ENCODE measurements at places on chromosomes 4 and X.
A peak's percentile ranks its signal among the peaks of the same experiment; 100 is the strongest.

GRCh38 chr4:38166768-38167167 is 206.6 kb downstream of the PTTG2 start:
- DNase-seq = no peak

DNA sequence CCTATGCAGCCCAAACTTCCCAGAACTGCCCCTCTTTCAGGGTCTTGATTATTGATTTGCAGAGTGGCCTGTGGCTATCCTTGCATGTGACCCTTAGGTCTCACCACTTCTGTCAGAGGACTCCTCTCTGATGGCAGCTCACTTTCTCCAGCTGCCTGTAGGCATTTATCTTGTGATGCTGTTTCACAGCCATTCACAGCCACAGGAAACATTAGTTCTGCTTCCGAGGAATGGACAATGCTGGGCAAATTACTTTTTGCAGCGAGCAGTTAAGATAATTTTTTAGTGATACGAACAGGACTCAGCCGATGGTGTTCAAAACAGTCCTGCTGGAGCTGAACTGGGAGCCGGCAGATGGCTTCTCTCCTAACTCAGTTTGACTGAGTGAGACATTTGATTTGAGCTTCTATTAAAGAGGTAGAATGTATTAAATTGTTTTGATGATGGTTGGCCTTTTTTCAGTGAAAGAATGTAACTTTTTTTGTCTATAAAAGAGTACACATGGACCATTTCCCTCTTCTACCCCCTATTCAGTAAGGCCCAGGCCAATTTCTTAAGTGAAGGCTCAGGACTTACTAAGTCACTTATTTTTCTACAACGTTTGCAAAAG is 58.4 kb upstream of the TMEM150C start:
- DNase-seq = no peak

DNA sequence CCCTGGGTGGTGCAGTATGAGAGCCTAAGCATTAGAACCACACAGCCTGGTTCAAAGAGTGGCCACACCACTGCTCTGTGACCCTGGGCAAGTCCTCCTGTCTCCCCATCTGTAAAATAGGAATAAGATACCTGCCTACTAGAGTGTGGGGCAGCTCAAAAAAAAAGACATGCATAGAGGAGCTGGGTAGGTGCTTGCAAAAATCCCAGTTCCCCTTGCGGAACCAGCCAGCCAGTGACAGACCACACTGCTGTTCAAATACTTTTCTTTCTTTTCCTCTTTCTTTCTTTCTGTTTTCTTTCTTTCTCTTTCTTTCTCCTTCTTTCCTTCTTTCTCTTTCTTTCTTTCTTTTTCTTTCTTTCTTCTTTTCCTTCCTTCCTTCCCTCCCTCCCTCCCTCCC is 63.0 kb upstream of the TRIM2 start:
- DNase-seq = no peak

DNA sequence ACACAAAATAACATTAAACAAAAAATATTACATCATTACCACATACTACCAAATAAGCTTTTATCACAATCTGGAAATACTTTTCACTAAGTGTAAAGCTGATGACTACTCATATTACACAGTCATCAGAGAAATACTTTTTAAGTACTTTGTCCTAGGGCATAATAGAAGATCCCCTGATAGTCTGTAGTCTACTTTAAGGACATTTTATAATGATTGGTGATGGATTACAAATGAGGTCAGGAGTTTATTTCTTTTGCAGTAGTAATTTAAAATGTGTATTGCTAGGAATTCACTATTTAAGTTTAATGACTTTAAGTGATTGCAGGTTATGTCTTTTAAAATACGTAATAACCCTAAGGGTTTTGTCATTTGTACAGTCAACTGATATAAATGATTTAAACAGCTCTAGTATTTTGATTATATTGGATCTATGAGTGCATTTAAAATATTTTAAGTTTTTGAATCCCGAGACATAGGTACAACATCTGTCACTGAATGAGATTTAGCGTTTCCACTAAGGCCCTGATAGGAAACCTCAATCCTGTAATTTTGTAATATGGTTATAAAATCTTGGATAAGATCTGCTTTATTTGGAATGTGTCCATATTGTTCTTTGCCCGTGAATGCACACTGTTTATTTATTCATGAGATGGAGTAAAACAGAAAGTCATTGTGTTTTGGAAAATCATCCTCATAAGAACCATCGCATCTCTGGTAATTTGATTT is 189.5 kb downstream of the ARAP2 start:
- no peak for DNase-seq

- no peak for DNase-seq
Measured at GRCh38 chr4:129043523-129043922, 49.8 kb downstream of the SCLT1 start.

- no peak for DNase-seq
Measured at GRCh38 chr4:137209240-137209639, 323.1 kb downstream of the PCDH18 start.

DNA sequence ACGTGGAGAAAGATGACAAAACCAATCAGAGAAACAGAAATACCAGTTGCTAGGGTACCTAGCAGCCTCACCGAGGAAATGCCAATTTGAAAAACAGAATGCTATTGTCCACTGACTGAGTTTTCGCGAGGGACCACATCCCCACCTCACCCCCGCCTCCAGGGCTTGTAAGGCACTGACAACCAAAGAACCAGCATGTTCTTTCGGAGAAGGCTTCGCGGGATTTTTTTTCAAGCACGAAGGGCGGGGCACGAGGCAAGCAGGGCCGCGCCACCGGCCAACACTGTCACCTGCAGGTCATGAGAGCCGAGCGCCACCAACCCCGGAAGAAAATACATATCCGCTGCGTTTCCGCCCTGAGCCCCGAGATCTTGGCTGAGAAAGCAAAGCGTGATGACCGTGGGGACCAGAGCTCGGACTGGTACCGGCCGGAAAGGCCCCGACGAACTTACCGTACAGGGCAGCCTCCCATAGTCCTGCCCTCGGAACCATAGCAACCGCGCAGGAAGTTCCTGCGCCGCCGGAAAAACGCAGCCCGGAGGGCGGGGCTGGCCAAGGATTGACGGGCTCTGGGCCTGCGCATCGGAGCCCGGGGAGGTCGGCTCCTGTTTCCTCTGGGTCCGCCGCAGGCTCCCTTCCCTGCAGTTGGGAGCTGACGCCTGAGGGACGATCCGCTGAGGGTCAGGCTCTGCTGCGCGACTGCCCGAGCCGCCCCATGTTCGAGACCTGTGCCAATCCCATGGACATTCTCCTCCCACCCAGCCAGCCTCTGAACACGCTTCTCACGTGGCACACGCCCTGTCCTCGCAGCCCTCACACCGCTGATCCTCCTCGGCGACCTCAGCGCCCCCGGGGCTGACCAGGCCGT is 59.2 kb upstream of the PAGE5 start:
- DNase-seq = peak; percentile 90

- no peak for DNase-seq
Measured at GRCh38 chr4:39263895-39264294, 81.6 kb downstream of the WDR19 start.

GRCh38 chr4:167645358-167645757 is 411.1 kb upstream of the SPOCK3 start:
- DNase-seq = no peak

GRCh38 chrX:118867251-118867650 is 43.6 kb downstream of the ZCCHC12 start:
- DNase-seq = no peak

DNA sequence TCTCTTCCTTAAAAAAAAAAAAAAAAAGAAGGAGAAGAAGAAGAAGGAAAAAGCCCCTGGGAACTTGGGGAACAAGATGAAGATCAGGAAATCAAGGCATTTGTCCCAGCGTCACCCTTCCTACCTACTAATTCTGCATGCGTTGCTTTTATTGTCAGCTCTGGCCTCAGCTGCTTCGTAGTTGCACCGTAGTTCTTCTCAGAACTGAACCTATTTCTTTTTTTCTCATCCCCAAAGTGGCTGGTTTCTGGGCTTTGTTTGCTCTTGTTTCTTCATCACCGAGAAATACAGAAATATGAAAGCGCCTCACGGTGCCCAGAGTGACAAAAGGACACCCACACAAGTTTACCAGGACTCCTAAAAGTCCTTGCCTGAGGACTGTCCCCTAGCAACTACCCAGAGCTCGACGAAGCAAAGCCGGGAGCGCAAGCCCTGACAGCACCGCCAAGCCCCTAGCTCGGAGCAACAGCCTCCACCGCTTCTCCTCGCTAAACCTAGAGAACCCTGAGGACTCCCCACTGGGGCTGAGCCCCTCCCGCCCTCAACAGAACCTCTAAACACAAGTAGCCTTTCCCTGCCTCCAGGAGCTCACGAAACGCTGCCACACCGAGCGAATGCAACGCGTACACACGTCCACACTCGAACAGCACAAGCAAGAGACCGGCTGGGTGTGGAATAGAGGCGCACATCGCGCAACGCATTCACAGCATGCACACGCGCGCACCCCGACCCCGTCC is 710 bp downstream of the PRKG2 start:
- peak; percentile 67 for DNase-seq

- DNase-seq = no peak
Measured at GRCh38 chr4:49217492-49217891, 231.4 kb downstream of the CWH43 start.

GRCh38 chrX:133608406-133608805 is 193.1 kb upstream of the GPC4 start:
- no peak for DNase-seq

- no peak for DNase-seq
Measured at GRCh38 chr4:111633663-111634266, 511.5 kb upstream of the FAM241A start.

- no peak for DNase-seq
Measured at GRCh38 chr4:112848911-112849310, 200.5 kb upstream of the ANK2 start.
